ENCODE measurements at places on chromosomes 13 and 19.

DNA sequence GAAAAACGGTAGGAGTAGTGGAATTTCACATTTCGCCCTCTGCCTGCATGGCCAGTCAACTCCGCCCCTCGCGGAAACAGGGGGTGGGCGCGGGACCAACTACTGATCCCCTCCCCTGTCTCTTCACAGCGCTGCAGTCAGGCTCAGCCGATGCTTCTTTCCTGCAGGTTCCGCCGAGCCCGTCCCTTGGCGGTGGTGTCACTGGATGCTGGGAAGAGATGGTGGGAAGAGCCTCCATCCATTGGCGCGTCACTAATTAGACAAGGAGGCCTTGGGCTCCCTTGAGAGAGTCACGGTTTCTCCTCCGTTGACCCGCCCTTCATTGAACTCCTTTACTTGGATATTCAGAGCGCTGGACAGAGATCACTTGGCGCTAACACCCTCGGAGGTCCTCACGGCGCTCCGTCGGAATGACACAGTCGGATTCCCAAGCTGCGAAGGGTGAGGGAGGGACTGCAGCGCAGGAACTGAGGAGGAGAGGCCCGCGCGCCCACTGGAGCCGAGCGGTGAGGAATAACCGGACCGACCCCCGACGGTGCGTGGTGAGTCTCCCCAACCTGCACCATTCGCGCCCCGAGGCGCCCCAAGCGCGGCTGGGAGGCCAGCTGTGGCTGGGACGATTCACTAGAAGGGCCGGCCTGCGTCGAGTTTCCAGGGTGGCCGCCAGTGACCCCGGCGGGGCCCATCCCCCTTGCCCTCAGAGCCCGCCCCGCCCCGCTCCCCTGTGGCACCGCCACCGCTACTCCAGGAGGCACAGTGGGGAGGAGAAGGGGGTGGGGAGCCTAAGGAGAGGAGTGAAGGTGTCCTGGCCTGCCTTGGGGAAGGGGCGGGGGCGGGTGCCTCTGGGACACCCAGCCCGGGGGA lies 11.2 kb upstream of the CEACAM21 start:
- DNase-seq: no peak

GRCh38 chr19:19417046-19417445 lies 11.6 kb downstream of the GATAD2A start:
- no peak for DNase-seq

- DNase-seq: no peak
These were observed 84.7 kb upstream of the GPR183 start for GRCh38 chr13:99391781-99392469.

GRCh38 chr13:52878831-52879230 lies 30.4 kb upstream of the PCDH8 start:
- DNase-seq: no peak

DNA sequence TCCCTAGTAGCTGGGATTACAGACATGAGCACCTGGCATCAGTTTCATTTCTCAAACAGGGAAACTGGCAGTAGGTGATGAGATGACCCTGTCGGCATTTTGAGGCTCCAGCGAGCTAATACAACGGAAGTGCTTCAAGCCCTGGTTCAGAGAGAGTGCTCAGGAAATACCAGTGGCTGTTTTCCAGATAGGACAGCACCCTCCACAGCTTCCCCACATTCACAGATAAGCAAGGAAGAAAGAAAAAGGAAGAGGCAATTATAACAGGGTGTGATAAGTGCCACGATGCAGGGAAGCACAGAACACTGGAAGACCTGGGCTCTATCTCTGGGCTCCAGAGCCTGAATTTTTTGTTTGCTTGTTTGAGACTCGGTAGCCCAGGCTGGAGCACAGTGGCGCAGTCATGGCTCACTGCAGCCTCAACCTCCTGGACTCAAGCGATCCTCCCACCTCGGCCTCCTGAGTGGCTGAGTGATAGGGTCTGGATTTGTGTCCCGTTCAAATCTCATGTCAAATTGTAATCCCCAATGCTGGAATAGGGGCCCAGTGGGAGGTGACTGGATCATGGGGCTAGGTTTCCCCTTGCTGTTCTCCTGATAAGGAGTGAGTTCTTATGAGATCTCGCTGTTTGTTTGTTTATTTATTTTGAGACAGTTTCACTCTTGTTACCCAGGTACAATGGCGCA lies 43.5 kb downstream of the PIN1 start:
- DNase-seq: no peak

DNA sequence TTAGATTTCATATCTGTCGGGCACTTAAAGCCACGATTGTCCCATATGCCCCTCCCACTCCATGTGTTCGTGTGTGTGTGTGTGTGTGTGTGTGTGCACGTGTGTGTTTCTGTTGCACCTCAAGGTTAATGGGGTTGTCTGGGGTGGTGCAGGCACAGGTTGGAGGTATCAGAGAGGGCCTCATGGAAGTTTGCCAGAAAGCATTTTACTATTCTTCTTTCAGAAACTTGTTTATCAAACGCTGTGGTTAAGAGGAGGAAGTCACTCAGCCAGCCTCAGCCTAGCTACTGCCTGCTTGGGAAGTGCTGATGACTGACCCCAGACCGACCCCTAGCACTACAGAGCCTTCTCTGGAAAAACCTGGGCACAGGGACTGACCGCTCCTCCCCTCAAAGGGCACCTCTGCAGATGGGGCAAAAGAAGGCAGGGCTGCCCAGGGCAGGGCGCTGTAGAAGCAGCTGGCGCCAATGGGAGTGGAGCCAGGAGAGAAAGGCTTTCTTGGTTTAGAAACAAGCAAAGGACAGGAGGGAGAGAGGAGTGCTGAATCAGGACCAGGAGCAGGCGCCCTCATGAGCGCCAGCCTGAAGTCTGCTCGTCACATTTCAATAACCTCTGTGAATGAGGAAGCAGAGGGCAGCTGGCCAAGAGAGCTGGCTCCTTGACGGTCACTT lies 3.9 kb downstream of the SIAH3 start:
- DNase-seq: peak; percentile 12

- no peak for DNase-seq
These were observed 19.3 kb downstream of the FCHO1 start for GRCh38 chr19:17770613-17771012.

GRCh38 chr13:51192348-51192747 lies 29.9 kb upstream of the FAM124A start:
- DNase-seq: no peak

DNA sequence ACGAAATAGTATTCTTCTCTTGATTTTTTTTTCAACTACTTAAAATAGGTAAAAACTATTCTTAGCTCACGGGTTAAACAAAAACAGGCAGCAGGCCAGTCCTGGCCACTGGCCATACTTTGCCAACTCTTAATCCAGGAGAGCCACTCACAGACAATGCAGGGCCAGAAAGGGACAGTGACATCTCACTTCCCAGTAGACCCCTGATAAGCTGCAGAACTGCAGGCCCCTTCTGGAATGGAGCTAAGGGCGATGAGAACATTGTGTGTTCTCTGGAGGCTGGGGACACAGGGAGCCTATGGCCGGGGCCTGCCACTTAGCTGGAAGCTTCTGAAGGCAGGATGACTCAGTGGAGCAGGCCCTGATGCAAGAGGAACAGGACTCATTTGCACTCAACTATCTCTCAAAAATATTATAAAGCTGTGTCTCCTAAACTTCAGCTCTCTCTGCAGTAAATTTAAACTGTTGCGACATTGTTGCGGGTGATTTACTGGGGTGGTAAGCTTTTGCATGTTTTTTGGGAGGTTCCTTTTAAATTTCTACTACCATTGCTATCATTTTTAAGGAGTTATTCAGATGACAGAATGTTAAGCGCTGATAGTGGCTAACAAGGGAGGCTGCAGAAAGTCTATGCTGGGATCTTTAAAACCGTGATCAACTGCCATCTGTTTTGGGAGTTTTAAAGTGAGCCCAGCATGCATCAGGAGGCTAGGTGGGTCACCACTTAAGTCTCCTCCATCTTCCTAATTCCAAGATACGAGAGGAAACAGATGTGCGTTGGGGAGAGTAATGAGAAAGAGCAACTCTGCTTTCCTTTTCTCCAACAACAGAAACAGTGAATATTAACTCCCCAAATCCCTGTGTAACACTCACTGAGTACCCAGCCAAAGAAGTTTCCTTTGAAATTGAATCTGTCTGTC lies 33.2 kb upstream of the KATNAL1 start:
- no peak for DNase-seq

DNA sequence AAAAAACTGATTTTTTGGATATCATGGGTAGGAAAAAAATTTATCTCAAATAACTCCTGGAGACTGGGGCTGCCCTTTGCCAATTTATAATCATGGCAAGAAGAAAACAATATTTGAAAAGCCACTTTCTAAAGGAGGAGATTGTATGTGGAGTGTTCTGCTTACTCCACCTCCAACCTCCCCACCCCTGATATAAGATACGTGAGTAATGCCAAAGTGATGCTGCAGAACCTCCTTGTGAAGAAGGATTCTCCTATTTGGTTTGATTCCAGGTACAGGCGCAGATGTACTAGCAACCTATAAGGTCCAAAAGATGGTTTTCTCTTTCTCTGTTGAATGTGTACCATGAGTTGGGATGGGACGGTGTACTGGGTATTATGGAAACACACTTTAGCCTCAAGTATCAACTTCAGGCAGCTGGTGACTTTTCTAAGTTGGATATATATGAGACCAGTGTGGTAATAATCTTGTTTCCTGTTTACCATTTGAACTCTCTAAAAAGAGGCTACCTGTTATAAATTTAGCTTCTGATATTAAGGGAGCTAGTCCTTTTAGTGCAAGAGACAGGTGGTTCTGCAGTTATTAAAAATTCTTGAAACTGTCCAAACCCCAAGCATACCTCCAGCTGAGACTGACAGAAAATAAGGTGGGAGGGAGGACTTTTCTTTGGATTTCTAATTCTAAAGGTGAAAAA lies 724.0 kb upstream of the MIR17HG start:
- DNase-seq: no peak

DNA sequence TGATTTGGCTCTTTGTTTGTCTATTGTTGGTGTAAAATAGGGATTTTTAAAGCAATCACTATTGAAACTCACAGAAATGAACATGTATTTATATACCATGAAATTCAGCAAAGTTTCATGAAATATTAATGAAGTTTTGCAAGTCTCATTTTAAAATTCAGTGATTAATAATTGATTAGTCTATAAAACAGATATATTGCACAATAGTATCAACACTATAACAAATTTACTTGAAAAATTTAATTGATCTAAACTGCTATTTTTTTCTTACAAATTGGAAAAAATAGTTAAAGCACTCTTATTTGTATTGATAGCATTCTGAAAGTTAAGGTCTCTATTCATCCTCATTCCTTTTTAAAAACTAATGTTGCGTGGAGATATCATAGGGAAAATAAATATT lies 121.0 kb upstream of the PCDH9 start:
- no peak for DNase-seq

- DNase-seq: peak; percentile 46
These were observed 53.0 kb upstream of the ZNF254 start for GRCh38 chr19:24033963-24034342.

DNA sequence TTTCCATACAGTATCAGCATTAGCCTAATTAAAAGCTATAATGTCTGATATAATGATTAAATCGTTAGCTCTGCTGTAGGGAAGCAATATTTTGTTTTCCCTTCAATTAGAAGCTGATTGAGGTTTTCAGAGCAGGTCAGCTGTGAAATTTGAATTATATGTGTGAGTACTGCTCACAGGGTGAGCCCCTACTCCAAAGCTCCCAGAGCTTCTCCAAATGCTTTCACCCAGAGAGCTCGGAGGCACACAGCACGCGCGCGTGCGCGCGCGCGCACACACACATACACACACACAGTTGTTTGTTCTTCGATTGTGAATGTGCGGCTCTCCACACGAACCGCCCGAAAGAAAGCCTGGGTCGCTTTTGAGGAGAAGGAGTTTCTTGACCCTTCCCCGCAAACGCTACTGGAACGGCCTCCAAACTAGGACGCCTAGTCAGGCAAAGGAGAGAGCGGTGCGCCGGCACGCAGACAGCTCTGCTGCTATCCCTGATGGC lies 4.8 kb upstream of the SOX1 start:
- DNase-seq: no peak

- no peak for DNase-seq
These were observed 15.2 kb downstream of the ELAVL3 start for GRCh38 chr19:11465600-11465999.

DNA sequence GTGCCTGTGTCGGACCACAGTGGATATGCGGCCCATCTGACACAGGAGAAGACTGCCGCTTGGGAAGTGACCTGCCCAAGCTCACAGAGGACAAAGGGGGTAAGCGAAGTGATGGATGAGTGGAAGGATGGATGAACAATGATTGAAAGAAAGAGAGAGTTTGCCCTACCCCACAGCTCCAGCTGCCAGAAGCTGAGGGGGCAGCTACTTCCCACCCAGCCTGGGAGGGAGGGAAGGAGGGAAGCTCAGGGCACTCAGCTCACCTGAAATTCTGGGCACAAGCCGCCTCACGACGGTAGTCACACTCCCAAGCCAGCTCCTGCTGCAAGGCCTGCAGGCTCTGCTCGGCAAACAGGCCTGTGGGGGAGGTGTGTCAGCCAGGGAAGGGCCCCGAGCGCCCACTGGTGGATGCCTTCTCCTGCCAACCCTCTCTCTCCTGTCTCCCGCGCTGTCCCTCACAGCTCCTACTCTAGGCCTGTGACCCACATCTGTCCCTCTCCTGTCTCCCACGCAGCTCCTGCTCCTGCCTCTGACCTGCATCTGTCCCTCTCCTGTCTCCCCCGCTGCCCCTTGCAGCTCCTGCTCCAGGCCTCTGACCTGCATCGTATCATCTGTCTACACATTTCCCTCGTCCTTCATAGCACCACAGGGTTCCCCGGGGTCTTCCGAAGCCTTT lies 12.0 kb upstream of the NUMBL start:
- DNase-seq: no peak

- no peak for DNase-seq
These were observed 5.5 kb upstream of the KLK6 start for GRCh38 chr19:50974702-50975556.

DNA sequence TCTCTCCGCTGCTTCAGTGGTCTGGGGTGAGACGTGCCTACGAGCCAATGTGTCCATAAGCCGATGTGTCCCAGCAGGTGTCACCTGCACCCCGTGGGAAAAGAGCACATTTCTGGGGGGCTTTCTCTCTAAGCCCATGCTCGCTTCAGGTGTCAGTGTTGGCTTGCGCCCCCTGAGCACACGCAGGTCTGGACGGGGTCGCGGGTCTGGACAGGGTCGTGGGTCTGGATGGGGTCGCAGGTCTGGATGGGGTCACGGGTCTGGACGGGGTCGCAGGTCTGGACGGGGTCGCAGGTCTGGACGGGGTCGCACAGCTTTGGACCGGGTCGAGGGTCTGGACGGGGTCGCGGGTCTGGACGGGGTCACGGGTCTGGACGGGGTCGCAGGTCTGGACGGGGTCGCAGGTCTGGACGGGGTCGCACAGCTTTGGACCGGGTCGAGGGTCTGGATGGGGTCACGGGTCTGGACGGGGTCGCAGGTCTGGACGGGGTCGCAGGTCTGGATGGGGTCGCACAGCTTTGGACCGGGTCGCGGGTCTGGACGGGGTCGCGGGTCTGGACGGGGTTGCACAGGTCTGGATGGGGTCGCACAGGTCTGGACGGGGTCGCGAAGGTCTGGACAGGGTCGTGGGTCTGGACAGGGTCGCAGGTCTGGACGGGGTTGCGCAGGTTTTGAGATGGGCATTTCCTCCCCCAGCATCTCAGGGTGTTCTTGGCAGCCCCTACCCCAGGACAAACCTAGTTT lies 24.5 kb upstream of the TFDP1 start:
- no peak for DNase-seq

GRCh38 chr19:48608798-48609263 lies 2.3 kb downstream of the SPACA4 start:
- DNase-seq: peak; percentile 45
